T1000 (cell line): ENCODE measurements at places on chromosomes 13 and 19.
A peak's percentile ranks its signal among the peaks of the same experiment; 100 is the strongest.

DNA sequence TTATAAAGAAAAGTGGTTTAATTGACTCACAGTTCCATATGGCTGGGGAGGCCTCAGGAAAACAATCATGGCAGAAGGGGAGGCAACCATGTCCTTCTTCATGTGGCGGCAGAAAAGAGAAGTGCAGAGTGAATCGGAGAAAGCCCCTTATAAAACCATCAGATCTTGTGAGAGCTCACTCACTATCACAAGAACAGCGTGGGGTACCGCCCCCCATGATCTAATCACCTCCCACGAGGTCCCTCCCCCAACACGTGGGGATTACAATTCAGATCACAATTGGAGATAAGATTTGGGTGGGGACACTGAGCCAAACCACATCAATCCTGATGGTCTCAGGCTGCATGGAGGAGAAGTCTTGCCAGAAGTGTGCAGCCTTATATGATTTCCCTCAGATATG lies 26.0 kb downstream of the TM9SF2 start:
- no peak for DNase-seq

DNA sequence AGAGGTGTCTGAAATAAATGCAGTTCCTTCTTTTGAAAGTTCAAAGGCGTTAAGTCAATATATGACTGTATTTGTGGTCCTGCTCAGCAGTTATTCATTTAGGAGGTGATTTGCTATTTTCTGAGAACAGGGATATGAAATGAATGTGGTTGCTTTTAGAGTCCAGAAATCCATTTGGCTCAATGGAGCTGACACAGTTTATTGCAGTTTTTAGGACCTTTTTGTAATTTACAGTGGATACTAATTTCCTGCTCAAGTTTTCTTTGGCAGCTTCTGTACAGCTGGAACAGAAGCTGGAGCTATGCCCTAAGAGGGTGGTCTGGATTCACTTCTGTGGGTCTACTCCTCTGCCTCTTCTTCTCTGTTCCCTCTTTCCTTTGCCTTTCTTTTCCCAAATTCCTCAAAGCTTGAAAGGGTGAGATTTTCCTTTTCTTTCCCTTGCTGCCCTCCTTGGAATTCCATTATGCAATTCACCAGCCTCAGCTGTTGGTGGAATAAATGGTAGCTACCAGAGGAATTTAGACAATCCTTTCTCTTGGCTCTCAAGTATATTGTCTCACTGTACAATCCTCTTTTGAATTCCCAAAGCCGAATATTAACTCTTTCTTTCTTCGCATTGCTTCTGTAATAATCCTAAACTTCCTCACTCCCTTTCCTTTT lies 39.9 kb downstream of the ITGBL1 start:
- no peak for DNase-seq

DNA sequence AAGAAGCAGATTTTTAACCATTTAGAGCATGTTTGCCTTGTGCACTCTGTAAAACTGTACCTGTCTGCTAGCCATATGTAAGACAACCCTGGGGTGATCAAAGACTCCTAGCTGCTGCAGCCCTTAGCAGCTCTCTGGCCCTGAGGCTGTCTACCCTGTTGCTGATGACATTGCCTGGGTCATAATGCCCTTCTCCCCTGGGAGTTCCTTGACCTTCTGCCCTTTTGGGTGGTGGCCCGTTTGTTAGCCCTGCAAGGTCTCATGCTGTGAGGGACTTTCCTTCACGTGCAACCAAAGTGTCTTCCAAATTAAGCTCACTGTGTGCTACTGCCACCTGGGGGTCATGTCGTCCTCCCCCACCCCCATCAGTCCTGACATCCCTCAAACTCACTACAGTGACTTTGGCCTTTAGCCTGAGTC lies 7.4 kb downstream of the GPC6 start:
- no peak for DNase-seq

- no peak for DNase-seq
Measured at GRCh38 chr13:72180253-72180952, 313.4 kb upstream of the DACH1 start.

DNA sequence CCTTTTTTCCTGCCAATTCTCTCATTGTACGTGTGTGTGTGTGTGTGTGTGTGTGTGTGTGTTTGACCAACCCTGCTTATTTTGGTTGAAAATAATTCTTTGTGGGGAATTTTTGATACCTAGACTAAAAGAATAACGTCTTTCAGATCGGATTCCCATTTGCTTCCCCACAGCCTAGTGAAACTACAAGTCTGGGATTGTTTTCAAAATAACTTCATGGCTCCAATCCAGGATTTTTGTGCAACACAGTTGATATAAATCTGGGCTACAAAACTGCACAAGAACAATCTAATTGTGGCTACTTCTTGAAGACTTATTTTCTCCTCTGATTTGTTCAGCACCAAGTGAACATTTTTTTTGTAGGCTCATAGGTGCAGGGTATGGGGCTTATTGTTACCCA lies 332.8 kb upstream of the MIR17HG start:
- no peak for DNase-seq

DNA sequence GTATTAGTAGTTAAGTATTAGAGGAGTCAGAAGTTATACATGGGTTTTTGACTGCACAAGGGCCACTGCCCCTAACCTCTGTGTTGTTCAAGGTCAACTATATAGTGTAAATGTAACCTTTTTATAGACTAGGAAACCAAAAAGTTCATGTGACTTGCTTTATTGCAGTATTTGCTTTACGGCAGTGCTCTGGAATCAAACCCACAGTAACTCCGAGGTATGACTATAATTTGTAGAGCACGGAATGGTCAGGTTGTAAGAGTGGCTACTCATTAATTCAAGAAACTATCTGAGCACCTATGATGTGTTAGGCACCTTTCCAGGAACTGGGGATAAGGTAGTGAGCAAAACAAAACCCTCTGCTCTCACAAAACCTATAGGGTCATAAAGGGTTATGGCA lies 22.2 kb downstream of the SUPT20H start:
- DNase-seq = no peak

DNA sequence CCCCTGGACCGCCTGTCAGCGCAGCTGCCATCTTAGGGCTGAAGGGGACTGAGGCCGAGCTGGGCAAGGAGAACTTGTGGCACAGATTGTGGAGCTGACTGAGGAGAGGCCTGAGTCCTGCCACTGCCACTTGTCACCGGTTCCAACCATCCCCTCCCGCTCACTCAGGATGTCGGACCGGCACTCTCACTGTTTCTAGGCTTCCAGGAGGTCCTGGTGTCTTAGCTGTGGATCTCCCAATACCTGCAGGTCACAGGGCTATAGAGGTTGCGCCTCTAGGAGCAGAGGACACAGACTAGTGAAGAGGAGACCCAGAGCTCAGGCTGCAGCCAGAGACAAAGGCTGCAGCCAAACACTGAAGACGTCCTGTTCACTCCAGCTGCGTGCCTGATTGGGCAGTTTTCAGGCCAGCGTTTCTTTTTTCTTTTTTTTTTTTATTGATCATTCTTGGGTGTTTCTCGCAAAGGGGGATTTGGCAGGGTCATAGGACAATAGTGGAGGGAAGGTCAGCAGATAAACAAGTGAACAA lies 15.3 kb upstream of the ZNF486 start:
- no peak for DNase-seq

DNA sequence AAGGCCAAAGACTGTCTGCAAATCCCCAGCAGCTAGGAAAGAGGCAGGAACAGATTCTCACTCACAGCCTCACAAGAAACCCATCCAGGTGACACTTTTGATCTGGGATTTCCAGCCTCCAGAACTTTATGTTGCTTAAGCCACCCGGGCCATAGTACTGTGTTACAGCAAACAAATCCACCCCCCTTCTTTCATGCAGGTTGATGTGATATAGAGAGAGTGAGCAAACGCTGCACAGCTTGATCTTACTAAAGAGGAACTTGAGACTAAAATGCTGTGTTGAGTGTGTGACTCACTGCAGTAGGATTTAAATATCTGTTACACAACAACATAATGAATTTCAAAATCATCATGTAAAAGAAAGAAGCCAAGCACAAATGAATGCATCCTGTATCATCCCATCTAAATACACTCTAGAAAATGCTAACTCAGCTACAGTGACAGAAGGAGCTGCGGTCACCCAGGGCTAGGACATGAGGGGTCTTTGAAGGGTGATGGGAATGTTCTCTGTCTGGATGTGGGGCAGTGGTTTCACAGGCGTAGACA lies 32.2 kb downstream of the RCBTB2 start:
- no peak for DNase-seq

DNA sequence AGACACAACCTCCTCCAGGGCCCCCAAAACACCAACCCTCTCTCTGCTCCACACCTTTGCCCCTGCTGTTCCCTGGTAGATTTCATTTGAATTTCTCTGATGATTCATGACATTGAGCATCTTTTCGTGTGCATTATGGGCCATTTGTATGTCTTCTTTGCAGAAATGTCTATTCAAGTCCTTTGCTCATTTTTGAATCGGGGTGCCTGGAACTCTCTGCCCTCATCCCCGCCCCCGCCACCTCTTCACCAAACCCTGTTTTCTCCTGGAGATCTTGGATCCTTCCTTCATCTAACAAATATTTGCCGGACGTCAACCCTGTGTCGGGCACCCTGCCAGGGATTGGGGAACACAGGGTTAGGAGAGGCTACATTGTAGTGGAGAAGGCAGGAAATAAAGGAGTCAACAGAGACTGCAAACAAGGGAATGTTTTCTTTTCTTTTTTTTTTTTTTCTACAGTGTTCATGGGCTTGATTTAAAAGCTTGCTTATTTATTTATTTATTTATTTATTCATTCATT lies 25.5 kb upstream of the SLC1A5 start:
- no peak for DNase-seq

- DNase-seq = peak; percentile 24
Measured at GRCh38 chr13:41465241-41465847, 8.0 kb downstream of the RGCC start.

- no peak for DNase-seq
Measured at GRCh38 chr19:19185853-19186740, 5.9 kb downstream of the BORCS8 start.
